ENCODE measurements at places on chromosomes 4 and X.

DNA sequence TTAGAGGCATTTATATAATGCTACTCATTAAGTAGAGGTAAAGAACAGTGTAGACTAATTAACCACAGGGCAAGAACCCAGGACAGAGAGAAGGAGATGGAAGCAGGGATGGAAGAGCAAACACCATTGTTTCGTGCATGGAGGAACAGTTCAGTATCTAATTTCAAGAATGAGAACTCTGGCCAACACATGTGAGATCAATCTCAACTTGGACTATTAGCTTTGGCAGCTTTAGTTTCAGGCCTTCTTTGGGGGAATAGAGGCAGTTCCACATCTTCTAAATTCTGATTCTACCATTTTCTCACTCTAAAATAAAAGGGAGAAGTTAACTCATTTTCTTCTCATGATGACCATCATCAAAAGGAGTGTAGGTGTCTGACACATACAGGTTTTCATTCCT, 207.0 kb downstream of the LDB2 start:
- DNase-seq = no peak

GRCh38 chr4:153345012-153345981, 809 bp downstream of the MND1 start:
- peak; percentile 30 for DNase-seq

DNA sequence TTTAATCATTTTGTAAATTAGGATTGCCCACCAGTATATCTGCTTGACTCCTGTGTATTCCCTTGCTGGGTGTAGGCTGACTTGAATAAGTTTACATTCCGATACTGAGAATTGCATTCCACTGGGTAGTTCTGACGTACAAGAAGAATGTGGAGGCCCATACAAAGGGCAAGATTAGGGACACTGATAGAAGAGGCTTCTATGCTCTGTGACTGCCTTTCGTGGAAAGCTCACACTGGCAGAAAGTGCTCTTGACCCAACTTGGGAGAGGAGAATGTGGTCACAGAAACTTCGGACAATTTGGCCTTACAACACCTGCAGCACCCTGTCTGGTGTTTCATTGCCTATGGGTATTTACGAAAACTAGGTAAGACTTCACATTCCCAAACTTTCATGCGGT, 126.3 kb downstream of the RAPGEF2 start:
- DNase-seq = no peak

GRCh38 chr4:2366252-2367192, 51.9 kb downstream of the ZFYVE28 start:
- no peak for DNase-seq

DNA sequence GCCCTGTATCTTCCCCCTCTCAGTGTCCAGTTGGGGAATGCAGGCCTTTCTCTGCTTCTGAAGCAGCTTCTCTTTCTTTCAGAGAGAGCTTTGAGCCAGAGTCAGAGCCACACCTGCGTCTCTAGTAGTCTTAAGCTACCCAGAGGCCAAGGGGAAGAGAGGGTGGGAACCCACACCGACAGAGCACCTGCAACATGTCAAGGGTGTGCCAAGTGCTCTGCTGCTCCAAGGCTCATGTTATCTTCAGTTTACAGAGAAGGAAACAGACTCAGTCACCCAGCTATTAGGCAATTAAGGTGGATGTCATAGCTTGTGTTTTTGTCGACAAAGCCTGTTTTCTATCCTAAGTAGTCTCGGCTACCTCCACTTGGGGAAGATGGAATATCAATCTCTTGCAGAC, 22.7 kb upstream of the RNF212 start:
- no peak for DNase-seq

DNA sequence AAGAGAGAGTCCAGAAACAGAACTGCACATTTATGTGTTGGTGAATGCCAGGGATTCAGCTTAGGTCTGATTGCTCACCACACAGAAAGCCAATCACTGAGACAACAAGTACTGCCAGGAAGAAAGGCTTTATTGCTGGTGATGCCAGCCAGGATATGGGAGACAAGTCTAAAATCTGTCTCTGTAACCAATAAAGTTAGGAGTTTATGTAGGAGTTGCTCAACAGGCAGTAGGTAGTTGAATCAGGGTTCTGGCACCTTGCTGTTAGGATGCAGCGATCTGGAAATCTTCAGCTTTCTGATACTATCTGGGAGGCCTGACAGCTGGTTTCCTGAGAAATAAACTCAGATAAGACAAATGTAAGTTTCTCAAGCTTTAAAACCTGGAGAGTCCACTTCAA, 120.2 kb upstream of the ENPP6 start:
- no peak for DNase-seq

DNA sequence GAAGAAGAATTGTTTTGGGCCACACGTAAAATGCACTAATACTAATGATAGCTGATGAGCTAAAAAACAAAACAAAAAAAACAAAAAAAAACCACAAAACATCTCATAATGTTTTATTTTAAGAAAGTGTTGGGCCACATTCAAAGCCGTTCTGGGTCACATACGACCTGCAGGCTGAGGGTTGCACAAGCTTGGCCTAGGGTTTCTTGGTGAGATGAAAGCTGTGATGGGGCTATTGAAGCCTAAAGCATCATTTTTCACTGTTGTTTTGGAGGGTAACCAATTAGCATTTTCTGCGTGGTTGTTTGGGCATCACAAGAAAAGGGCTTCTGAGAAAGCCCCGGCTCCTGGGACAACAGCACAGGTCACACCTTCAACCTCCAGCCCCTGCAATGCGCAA, 42.5 kb upstream of the ZNF157 start:
- DNase-seq = no peak

- no peak for DNase-seq
Measured at GRCh38 chr4:112889619-112890527, 159.6 kb upstream of the ANK2 start.

DNA sequence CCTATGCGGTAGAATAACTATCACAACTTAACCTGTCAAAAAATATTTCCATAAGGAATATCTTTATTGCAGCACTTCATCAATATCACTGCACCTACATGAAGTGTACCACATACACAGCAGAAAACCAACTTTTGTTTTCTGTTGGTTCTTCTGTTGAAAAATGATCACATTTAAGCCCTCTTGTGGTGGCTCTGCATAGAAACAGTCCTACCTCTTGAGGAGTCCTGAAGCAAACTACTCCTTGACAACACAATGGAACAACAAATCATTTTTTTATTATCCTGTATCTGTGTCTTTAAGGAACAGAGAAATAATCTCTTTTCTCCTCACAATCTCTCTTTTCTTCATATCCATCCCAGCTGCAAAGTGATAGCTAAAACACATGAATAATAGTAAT, 39.8 kb upstream of the ATOH1 start:
- DNase-seq = no peak

- DNase-seq = peak; percentile 10
Measured at GRCh38 chrX:11558972-11559371, 106.7 kb downstream of the ARHGAP6 start.

GRCh38 chr4:47690611-47691010, 147.3 kb downstream of the CORIN start:
- no peak for DNase-seq

- no peak for DNase-seq
Measured at GRCh38 chr4:112938461-112939058, 110.9 kb upstream of the ANK2 start.

GRCh38 chr4:72666910-72667309, 97.9 kb upstream of the ADAMTS3 start:
- DNase-seq = no peak

- no peak for DNase-seq
Measured at GRCh38 chr4:5040856-5041620, 10.2 kb upstream of the STK32B start.

- DNase-seq = no peak
Measured at GRCh38 chr4:5758741-5759140, 47.7 kb downstream of the EVC start.

DNA sequence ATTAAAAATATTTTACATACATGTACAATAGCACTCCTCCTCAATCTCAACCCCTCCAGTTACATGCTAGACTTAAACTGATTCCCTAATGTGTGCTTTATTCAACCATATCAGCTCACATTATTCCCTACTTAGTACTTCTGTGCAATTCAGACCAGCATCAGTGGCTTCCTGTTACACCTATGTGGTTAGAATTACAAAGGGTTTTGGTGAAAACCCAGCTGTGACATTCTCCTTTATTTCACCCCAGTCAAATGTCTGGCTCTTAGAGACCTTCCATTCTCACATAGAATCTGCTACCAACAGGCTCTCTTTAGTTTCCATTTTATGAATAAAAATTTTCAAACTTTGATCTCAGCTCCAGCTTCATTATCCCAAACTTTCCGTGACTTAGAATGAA, 85.2 kb upstream of the SLC7A11 start:
- DNase-seq = no peak

GRCh38 chr4:189177130-189177529, 763.5 kb upstream of the FRG1 start:
- no peak for DNase-seq

DNA sequence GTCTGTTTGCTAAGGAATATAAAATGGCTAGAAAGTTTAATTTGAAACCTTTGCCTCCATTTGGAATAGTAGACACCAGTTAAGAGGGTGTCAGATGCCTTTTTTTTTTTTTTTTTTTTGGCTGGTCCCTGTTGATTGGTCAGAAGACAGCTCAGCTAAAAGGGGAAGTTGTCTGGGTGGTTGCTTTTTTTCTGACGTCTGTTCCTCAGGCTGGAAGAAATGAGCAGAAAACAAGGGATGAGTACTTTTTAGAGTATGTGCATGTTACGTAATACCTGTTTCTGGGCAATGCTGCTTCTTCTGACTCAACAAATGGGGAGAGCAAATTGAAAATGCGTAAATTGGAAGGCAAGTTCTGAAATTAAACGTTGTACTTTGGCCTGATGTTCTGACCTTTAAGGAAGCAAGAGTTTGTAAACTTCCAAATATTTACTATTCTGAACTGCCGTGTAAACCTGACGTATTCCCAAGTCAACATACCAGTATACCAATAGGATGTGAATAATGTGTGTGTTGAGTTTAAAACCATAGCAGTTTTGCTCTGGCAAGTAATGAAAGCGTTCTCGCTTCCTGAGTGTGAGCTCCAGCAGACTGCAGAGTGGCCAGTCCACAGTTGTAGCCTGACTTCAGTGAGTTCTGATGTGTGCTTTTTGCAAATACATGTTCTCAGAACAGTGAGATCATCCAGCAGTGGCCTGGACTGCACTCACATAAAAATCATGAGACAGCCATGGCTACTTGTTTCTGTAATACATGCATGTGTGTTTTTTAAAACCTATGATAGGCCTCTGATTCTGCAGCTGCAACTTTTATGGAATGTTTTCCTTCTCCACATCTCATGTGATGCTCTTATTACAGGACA, 1.7 kb downstream of the SAT1 start:
- DNase-seq = no peak

DNA sequence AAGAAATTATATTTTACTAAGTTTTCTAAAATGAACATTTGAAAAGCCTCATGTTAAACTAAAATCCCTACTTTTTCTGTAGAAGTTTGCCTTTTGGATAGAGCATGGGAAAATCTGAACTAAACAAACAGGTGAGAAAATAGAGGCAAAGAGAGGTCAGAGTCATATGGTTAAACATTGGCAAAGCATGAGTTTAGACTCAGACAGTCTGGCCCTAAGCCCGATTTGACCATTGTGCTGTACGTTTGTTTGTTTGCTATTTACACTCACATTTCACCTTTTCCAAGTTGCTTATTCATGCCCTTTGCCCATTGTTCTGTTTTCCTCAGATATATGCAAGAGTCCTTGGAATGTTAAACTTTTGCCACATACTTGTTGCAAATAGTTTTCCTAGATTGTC, 85.4 kb downstream of the TIGD2 start:
- no peak for DNase-seq

- DNase-seq = no peak
Measured at GRCh38 chrX:3371163-3371562, 24.7 kb upstream of the MXRA5 start.

DNA sequence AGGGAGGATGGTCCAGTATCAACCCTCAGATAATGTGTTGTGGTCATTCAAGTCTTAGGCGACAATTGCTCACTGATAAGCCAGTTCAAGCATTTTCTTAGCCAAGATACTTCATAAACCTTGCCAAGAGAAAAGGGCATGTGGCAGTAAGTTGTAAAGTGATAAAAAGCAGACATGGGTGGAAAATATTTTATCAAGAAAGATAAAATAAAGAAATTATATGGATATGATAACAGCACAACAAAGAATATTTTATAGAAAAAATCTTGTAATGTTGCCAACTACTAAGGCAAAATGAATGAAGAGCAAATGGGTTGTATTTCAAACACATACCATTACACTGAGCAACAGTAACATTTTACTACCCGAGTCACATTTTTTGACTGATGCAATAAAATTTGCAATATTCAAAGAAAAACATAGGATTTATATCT, 217.4 kb upstream of the PITX2 start:
- DNase-seq = no peak

DNA sequence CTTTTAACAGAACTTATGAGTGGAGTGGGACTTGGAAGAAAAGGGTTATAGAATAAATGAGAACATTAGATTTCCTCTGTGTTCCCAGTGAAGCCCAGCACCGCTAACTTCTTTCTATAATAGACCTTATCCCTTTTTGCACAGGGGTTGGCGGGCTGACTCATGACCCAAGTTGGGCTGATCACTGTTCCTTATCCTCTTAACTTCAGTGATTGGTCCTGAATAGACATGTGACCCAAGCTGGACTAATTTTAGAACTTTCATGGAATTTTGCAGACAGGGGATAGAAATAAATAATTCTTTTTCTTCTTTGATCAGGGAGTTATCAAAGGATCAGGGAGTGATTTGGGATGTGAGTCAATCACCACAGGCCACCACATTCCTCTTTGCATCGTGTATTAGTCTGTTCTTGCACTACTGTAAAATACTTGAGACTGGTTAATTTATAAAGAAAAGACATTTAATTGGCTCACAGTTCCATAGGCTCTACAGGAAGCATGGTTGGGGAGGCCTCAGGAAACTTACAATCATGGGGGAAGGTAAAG, 75.9 kb downstream of the UCHL1 start:
- no peak for DNase-seq

DNA sequence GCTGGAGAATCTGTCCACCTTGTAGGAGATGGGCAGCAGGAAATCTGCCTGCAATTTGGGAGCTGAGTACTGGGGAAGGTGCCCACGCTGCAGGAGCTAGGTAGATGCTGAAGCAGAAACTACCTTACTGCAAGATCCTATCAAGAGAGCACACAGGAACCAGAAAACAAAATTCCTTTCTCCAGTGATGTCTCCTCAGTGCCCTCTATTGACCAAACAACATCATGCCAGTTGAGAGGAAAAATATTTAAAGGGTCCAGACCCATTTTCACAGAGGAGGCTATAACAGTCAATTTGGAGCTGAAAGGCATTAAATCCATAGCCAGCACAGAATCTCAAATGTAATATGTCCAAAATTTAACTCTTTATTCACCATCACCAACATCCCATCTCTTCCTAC, 406.8 kb downstream of the SLITRK2 start:
- DNase-seq = no peak

GRCh38 chrX:39477762-39478120, 620.0 kb downstream of the BCOR start:
- peak; percentile 1 for DNase-seq

- no peak for DNase-seq
Measured at GRCh38 chr4:146371812-146372211, 149.9 kb downstream of the SLC10A7 start.

GRCh38 chr4:128832243-128832625, 22.7 kb downstream of the JADE1 start:
- no peak for DNase-seq

All from stimulated activated naive CD4-positive, alpha-beta T cell (primary cell).